ENCODE measurements at places on chromosomes 2 and 18.

DNA sequence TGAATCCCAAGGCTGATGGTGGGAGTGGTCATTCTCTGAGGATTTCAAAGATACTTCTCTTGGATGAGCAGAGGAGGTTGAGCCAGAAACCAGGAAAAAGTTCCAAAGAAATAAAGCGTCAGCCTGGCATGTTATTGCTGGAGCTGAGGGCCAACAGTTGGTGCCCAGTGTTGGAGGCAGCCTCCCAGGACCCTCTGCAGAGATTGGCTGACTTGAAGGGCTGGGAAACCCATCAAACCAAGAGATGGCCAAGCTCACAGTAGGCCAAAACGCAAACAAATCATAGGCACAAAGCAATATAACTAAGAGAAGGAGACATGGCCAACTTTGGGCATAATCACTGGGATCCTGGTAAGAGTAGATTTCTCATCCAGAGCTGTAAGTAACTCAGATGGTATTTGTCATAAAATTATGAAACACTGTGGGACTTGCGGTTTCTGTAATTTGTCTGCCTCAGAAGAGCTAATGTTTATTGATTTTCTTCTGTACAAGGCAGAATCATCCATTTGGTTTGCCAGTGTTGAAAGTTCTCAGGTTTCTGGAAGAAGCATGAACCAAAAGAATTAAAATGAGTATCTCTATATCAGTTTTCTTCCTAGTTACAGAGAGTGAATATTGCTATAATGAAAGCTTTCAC, 108.3 kb downstream of the ATL2 start:
- DNase-seq = no peak

- DNase-seq = no peak
Measured at GRCh38 chr2:239926587-239927232, 98.4 kb downstream of the NDUFA10 start.

GRCh38 chr2:40470822-40471813, 19.2 kb upstream of the SLC8A1 start:
- DNase-seq = no peak

- no peak for DNase-seq
Measured at GRCh38 chr18:21457179-21457535, 143.3 kb downstream of the ESCO1 start.

DNA sequence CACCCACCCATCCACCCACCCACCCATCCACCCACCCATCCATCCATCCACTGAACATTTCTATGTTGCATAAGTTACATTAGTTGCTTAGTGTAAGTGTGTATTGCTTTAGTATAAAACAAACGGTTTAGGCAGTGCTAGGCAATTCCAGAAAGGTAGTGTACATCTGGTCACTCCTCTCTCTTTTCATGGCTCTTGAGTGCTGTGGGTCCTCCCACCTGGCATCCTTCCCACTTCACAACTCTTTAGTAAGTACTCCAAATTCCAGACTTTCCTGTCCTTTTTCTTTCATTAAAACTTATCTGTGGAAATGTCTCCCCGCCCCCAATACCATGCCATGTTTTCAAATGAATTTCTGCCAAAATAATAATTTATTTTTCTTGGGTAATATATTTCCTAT, 122.5 kb downstream of the PLEKHM3 start:
- no peak for DNase-seq

DNA sequence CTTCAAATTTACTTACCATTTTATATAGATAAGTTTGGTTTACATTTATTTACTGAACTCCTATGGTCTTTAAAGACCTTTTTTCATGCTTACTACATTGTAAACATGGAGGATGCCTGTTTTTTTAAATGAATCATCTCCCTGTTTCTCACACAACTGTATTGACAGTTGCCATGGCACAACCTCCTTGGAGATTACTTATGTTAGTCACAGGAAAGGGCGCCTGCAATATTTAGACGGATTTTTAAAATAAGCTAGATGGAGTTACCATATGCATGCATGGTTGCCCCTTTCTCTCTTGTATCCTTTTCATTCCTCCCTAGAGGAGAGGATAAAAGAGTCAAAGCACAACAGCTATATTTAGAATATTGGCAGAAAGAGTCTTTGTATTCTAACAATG, 34.8 kb upstream of the CCDC102B start:
- peak; percentile 57 for DNase-seq

- DNase-seq = no peak
Measured at GRCh38 chr2:21277068-21278056, 153.6 kb downstream of the TDRD15 start.

- peak; percentile 27 for DNase-seq
Measured at GRCh38 chr2:102664471-102664909, 45.1 kb downstream of the SLC9A2 start.

DNA sequence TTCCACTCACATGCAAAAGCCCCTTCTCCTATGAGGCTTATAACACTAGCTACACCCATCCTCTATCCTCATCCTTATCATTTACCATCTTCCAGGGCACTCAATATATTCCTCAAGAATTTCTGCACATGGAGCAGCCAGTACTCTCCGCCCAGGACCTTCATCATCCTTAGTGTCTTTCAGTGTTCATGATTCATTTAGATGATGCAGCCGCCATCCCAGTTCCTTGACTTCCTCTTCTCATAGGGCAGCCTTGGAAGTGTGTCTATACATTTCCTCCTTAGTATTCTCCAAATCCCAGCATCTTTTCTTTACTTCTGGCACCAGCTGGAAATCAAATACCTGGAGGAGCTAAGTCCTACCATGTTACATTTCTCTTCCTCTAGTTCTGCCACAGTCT, 3.0 kb upstream of the ITSN2 start:
- DNase-seq = no peak

GRCh38 chr18:79105455-79105854, 36.3 kb downstream of the ATP9B start:
- DNase-seq = no peak

DNA sequence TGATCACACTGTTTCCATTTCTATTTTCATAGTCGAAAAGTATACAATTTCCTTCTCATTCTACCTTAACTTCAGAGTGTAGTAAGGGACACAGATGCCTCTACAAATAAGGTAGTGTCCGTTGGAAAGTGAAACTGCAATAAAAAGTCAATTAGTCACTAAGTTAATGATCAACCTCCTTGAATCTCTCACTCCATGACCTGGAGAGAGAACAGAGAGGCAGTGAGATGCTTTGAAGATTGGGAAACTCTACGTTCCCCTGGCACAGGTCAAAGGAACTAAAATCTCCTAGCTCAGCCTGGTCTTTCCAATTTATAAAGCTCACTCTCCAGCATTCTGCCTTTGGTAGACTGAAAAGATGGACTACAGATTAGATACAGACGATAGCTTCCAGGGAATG, 153.8 kb upstream of the ACAA2 start:
- no peak for DNase-seq

DNA sequence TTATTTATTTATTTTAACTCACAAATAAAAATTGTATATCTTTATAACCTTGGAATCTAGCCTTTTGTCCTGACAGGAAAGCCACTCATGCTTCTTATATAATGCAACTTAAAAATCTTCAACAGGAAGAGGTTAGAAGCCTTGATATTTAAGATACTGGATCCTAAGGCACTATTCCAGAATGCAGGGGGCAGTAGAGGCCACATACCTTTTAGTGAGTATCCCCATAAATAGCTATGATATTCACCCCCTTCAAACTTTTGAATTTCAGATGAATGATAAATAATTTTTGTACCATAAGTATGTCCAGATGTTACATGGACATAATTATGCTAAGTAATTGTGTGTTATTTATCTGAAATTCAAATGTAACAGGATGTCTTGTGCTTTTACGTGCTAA, 592.7 kb upstream of the VRK2 start:
- DNase-seq = no peak

- no peak for DNase-seq
Measured at GRCh38 chr2:151842830-151843690, 14.8 kb upstream of the ARL5A start.

DNA sequence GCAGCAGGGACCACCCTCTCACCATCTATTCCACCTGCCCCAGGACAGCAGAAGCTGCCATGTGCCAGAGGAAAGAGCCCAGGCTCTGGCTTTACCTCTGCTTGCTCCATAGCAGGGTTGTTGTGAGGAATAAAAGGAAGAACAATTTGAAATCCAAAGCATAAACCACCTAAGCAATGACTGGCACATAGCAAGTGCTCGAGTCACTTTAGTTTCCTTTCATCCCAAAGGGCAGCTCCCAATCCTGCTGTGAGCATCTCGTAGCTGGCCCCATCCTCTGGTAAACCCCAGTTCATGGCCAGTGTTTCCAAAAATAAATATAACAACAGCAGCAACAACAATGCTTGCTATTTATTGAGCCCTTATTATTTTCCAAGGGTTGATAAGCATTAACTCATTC, 923.5 kb downstream of the EPHA4 start:
- no peak for DNase-seq

DNA sequence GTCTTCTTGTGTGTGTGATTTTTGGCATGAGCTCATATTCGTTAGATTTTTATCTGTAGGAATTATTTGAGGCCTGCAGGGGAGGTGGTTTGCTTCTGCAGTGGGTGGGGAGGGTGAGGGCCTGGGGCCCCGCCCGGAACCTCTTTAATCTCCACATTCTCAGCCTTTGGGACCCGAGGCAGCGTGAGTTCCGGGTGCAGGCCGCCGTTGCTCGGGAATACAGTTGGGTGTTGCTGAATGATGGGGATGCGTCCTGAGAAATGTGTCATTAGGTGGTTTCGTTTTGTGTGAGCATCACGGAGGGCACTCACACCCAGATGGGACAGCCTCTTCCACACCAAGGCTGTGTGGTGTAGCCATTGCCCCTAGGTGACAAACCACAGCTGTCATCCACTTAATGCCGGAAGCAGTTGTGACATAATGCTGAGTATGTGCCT, 13.7 kb upstream of the GAL3ST2 start:
- no peak for DNase-seq

DNA sequence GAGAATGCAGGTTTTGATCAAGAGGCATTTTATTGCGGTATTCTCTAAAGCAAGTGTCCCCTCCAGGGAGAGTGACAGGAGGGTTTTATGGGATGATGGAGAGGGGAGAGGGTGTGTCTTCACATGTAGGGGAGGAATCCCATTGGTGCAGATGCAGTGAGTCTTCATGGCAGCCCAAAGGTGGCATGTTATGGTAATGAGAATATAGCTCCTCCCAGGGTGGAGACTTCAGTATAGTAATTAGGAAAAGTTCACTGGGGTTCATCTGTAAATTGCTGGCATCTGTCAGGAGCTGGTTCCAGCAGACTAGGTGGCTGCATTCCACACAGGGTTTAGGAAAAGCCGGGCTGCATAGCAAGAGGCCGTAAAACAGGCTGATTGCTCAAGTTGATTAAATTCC, 230.7 kb upstream of the CCDC68 start:
- DNase-seq = no peak

DNA sequence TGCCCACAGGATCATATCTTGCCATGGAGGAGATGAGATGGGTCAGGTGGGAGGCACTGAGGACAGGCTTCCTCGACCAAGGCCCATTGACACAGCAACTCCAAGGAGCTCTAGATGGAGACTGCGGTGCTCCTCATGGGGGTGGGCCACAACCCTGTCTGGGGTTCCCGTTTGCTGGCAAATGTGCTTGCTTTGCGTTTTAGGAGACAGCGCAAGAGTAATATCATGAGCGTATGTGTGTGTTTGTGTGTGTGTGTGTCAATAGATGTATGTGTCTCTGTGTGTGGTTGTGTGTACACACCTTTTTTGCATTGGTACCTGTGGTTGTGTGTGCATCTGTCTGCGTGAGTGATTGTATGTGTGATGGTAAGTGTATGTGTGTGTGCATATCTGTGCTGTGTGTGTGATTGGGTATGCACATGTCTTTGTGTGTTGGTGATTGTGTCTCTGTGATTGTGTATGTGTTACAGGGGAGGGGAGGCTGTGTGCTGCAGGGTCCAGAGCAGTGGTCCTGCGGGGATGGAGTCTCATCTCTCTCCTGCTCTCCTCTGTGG, 4.4 kb downstream of the FBLN7 start:
- no peak for DNase-seq

DNA sequence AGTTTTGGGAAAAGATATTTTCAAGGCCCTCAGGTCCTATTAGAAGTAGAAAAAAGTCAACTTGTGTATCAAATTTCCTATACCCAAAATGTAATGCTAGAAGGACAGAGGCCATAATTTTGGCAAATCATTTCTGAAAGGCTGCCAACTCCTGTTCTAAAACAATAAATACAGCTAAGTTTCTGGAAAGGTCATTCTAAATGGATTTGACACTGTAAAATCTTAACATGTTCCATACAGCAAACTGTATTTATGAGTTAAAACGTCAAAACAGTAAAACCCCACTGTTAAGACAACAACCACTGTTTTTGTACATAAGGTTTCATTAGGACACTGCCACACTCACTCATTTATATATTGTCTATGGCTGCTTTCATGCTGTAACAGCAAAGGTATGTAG, 9.7 kb downstream of the FAM98A start:
- DNase-seq = no peak

DNA sequence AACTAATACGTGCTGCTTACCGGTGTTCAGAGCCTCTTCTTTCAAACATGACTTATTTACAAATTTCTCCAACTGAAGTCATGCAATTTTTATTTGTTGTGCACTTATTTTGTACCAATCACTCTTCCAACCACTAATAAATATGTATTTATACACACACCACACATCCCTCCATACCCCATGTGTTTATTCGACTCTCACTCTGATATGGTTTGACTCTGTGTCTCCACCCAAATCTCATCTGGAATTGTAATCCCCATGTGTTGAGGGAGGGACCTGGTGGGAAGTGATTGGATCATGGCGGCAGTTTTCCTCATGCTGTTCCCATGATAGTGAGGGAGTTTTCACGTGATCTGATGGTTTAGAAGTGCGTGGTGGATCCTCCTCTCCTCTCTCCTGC, 49.5 kb upstream of the ACYP2 start:
- DNase-seq = no peak

GRCh38 chr18:6943143-6943542, 174.5 kb downstream of the LAMA1 start:
- no peak for DNase-seq

DNA sequence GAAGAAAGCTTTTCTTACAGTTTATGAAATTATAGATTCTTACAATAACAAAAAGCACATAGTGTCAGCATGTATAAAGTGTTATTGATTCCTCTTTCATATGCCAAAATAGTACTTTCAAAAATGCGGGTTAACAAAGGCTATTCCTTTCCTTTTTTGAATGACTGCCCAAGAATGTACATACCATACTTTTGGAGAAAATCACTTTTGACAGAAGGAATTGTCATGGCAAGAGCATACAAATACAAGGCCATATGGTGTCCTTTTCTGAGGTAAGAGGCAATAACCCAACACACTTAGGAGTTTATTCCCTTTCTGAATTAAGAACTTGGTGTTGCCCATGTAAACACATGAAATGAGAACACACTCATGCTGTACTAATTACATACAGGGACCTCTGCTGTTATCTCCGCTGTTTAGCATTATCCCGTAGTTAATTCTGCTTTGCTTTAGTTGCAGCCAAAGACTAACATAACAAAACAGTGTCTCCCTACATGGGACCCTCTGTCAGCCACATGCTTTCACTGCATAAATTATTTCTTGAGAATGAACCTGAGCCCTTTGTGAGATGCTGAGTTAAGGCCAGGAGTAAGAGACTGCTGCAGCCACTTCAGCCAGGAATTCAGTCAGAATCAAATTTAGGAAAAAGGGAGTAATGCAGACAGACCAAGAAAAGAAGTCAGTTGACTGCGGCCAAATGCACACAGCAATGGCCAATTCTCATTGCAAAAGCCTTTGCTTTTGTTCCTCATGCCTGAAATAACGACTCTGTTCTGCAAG, 67.0 kb downstream of the CDH2 start:
- no peak for DNase-seq
